ENCODE measurements at places on chromosomes 16 and 17.

- DNase-seq = no peak
Observed at GRCh38 chr17:65404761-65405160, 156.7 kb downstream of the AXIN2 start.

GRCh38 chr17:45246861-45247428, 14.9 kb downstream of the SPATA32 start:
- no peak for DNase-seq

DNA sequence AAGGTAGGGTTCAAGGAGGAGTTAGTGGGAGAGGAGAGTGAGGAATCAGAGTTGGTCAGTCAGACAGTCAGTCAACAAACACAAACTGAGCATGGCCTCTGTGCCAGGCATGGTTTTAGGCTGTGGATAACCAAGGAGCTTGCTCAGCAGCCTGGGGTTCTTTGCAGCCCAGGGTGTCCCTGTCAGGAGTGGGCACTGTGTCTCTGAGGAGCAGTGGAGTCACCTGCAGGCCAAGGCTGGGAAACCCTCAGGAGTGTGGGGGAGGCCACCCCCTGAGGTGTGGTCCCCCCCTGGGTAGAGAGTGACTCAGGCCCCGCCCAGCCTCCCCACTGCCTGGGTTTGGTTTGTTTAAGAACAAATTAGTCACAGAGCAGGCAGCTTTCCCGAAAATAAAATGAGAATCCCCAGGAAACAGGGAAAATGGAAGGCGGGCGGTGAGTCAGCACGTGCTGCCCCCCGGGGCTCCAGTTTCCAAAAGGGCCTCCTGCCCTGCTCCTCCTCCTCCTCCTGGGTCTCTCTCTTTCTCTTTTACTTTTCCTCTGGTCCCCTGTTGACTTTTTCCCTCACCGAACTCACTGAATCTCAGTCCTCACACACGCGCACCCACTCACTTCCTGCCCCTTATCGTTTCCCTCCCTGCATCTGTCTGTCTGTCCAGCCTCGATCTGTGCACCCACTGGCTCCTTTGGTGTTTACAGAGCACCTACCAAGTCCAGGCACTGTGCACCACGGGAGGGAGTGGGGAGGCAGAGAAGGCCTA, 44.3 kb downstream of the SOCS3 start:
- peak; percentile 93 for DNase-seq

- no peak for DNase-seq
Observed at GRCh38 chr16:381012-381788, 578 bp downstream of the PGAP6 start.

GRCh38 chr17:70882504-70882903, 713.2 kb downstream of the KCNJ2 start:
- no peak for DNase-seq

GRCh38 chr17:15650741-15651582, 31.5 kb upstream of the FBXW10B start:
- DNase-seq = peak; percentile 69

DNA sequence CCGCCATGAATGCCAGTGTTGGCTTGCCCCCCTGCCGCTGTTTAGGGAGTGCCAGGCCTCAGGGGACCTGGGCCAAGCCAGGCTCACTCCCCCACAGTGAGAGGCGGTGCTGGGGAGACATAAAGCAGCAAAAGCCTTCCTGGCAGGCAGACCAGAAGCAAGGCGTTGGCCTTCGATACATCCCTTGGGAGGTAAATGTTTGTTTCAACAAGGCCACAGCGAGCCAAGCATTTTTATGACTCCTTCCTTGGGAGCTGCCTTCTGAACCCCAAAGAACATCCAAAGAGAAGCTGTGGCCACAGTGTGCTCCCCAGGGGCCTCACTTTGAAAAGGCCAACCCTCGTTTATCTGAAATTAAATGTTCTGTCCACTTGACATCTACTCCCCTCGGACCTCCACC, 119.7 kb upstream of the CIBAR2 start:
- no peak for DNase-seq

GRCh38 chr17:77097631-77098180, 43.1 kb upstream of the SEC14L1 start:
- DNase-seq = no peak

DNA sequence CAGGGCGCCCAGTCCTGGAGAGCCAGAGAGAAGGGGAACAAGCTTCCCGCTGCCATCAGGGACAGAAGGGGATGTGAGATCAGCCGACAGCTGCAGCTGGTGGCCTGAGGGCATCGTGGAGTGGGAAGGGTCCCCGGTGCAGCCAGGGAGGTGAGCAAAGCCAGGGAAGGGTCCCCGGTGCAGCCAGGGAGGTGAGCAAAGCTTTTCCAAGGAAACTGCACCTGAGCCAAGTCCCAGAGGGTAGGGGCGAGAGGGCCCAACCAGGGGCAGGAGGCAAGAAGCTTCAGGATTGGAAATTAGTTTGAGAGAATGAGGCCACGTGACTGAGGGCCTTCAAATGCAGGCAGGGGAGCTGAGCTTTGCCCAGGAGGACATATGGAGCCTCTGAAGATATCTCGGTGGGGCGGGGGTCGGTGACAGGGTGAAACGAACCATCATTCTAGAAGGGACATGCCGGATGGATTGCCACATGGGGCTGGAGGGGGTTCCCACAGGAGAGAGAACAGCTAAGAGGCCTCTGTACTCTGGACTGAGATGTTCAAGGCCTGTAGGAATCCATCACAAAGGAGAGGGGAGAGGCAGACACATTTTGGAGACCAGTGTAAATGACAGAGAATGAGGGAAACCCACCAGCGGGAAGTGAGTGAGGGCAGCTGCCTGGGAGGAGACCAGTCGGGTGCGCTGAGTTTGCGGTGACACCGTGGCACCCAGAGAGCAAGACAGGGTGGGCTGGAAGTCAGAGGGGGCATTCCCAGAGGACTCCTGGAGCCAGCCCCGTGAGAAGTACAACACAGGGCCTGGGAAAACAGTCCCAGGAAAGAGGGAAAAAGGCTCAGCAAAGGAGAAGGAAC, 31.4 kb upstream of the RPH3AL start:
- no peak for DNase-seq

DNA sequence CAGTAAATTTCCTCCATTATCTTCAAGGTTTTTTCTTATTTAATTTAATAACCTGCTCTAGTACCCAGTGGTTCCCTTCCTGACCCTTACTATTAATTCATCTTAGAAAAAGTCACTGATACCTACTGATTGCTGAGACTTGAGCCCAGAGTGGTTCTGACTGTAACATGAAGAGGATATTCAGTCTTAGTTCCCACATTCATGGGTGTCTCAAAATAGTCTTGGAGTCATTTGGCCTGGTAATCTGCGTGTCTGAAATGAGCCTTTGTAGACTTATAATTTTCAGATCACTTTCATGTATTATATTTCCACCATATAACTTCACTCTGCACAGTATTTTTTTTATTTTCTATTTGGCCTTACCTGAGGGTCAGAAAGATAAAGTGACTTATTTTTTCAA, 732.0 kb upstream of the KIF2B start:
- DNase-seq = no peak

- DNase-seq = peak; percentile 28
Observed at GRCh38 chr16:31335431-31335830, 19.5 kb upstream of the ITGAX start.

- no peak for DNase-seq
Observed at GRCh38 chr17:76130473-76130872, 10.6 kb downstream of the FOXJ1 start.

DNA sequence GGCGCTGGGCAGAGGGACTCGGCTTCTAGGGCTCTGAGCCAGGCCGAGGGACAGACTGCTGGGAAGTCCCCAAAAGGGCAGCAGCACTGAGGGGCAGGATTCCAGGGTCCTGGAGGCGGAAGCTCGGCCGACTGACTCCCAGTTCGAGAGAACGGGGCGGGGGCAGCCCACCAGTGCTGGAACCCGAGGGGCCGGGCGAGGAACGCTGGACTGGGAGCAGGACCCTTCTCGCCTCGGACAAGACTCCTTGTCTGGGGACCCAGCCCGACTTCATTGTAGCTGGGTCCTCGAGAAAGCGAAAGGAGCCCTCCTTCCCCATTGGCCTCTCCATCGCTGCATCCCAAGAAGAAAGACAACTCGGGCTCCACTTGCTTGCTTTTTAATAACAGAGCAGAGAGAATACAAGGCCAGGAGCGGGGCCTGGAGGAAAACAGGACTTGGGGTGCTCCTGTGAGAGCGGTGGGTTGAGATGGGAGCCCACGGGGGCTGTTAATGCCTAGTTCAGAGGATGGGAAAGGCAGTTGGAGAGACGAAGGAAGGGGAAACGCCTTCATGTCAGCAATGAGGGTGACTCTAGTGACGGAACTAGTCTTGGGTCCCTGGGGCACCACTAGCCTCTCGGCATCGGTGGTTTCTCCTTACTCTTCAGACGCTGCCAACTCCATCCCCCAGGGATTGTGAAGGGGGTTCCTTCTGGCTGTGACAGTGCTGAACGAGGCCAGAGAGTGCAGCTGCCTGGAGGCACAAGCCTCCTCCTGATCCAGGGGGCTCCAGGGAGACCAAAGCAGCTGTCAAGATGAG, 492 bp upstream of the CAMTA2 start:
- no peak for DNase-seq

- DNase-seq = no peak
Observed at GRCh38 chr17:69692171-69692570, 277.7 kb downstream of the MAP2K6 start.

GRCh38 chr16:80606221-80606766, 65.5 kb downstream of the DYNLRB2 start:
- DNase-seq = no peak

- DNase-seq = no peak
Observed at GRCh38 chr17:5687646-5688045, 103.3 kb upstream of the NLRP1 start.

DNA sequence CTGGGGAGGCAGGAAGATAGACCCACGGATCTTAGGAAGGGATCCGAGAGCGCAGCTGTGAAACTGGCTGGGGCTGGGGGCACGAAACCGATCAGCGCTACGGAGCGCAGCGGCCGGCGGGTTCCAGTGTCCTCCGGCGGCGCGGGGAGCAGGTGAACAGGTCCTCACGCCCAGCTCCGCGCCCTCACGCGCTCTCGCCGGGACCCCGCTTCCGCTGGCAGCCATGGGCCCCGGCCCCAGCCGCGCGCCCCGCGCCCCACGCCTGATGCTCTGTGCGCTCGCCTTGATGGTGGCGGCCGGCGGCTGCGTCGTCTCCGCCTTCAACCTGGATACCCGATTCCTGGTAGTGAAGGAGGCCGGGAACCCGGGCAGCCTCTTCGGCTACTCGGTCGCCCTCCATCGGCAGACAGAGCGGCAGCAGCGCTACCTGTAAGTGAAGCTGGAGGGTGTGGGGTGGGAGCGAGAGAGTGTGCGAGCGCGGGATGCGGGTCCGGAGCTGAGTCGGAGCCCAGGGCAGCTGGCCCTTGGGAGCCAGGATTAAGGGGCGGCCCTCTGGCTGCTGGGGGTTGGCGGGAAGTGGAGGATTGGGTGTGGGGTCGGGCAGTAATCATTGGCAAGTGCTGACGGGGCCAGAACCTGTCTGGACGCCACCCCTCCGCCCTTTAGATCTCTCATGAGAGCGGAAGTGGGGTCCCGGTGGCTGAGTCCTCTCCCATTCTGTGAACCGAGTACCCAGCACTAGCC, 479 bp downstream of the ITGA3 start:
- peak; percentile 84 for DNase-seq

GRCh38 chr16:65546353-65546791, 424.5 kb upstream of the CDH11 start:
- no peak for DNase-seq

DNA sequence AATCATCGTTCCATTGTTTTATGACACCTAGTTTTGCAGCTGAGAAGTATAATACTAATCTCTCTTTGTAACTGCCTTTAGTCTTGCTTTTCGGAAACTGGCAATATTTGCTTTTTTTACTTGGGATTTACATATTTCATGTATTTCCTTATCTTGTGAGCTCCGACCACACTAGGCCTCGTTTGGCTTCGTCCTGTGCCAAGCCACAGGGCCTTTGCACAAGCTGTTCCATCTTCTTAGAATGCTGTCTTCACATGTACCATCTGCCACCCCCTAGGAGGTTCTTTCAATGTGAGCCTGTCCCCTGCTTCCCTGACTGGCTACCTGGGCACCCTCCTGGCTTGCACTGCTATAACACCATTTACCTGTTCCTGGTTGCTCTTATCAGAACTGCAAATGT, 77.2 kb downstream of the SHISA6 start:
- peak; percentile 42 for DNase-seq

GRCh38 chr16:81816793-81817210, 37.7 kb downstream of the PLCG2 start:
- no peak for DNase-seq

DNA sequence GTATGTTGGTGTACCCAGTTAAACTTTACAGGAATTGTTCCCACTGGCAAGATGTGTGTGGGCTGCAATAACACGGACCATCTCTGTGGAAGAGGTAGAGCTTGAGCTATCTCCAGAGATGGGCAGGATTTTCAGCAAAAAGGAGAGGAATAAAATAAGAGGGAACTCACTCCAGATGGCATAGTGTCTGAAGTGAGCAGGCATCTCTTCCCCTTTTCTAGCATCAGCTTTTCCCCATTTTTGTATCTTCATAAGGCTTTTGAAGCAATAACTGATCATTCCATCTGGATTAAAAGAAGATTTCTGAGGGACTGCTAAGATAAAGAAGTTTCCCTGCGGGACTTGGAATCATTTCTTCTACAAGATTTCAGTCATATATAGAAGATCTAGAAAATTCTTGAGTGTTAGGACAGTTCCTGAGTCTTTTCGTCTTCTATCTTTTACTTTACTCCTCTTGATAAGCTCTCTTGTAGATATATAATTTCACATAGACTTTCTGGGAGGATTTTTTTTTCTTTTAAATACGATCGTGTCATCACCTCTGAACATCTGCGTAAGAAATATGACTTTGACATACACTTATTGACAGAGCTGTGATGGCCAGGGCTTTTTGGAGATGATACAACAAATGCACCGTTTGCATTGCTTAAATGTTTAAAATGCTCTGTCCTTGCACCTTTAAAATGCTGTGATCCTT, 2.1 kb downstream of the CPD start:
- DNase-seq = no peak

DNA sequence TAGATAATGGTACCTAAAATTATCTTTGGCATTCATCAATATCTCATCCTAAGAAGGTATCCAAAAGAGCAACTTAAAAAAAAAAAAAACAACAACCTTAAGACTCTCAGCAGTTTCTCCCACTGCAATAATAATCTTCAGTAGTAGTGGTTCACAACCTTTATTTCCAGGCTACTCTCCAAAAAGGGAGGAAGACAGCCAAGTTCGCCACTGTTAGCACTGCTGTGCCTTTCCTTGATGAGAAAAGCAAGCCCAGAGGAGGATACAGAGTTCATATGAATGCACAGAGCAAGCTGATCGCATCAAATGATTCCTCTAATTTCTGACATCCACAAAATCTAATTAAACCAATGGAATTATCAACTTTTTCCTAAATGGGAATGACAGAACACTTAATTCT, 199.4 kb downstream of the AATF start:
- no peak for DNase-seq

GRCh38 chr16:86772671-86773353, 194.5 kb downstream of the FOXL1 start:
- peak; percentile 49 for DNase-seq

DNA sequence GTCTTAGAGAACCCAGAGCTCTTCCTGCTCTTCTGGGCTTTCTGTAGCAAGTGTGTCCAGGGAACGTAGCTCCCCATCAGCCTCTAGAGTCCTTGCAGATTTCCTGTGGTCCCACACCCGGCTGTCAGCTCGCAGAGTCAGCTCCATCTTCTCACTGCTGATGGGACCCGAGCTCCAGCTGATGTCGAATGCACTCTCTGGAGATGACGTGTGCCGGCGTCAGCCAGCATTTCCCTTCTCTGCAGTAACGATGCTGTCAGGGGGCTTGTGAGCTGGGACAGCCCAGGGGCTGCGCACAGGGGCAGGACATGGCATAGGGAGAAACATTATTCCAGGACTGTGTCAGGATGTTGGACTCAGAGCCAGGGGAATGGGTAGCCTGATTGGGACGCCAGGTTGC, 87.8 kb downstream of the SNX29 start:
- DNase-seq = no peak

- peak; percentile 75 for DNase-seq
Observed at GRCh38 chr17:42050393-42051012, at the start of gene C17orf113. Gene C17orf113 (minus strand): TSS chr17:42050601. CDS start chr17:42043376, 7,225 bp downstream.
